ENCODE measurements at places on chromosomes 6 and 20.

DNA sequence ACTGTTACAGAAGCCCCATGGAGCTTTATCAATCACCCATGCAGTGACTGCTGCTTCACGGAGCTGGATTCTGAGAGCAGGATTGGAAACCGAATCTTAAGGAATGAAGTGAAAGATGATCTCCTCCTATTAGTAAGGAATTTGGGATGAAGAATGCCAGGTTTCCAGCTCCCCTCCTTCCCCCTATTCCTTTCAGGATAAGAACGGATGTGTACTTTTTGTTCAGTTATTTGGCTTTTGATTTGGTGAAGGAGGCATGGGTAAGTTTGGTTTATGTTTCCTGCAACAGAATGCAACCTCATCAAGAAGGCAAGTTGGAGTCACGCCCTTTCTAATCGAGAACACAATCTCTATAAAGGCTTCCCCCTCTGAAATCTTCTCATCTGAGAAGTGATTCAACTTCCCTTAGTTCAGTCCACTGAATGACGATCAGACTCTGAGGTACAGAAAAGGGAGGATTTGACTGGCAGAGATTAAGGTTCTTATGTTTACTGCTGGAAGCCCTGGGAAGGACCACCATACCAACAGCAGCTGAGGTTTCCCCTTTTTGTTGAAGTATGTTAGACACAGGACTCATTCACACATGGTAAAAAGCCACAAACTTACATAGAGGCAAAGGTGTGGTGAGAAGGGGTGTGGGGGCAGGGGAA, 5.5 kb downstream of the ELMO2 start:
- no peak for DNase-seq

DNA sequence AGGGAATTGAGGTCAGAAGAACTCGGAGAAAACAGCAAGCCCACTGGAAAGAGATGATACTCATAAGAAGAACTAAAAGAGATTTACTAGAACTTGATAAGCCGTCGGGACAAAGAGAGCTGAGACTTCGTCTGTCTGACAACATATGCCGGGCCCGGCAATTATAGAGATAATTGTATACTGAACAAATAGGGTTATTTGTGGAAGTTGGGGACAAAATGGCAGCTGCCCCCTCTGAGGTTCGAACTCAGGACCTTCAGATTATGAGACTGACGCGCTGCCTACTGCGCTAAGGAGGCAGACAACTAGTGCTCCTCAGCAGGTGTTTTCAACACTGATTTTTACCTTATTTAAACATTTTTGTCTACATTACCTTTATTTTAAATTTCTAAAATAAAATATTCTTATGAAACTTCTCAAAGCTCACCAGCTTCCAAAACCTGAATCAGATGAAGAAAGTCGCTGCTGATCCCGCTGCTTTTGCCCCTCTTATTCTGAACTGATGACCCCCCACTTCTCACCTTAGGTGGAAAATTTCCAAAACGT, 29.3 kb upstream of the TRIM27 start:
- DNase-seq, result peak; percentile 86

DNA sequence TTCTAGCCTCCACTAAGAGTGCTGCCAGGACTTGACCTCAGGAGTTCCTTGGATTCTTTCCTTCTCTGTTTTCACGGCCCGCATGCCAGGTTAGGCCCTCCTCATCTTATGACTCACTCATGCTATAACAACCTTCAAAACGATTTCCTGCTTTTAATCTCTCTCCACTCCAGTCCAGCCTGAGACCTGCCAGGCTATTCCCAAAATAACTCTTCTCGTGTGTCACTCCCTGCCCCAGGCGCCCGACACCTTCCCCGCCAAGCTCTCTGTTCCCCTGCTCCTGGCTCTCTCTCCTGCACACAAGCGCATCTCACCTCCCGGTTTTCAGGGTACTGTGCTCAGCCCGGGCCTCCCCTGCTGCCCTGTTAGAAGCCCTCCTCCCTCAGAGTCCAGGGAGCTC, 64.1 kb upstream of the RPS6KA2 start:
- no peak for DNase-seq

- DNase-seq, result no peak
Observed at GRCh38 chr6:396126-396520, 4.6 kb downstream of the IRF4 start.

- no peak for DNase-seq
Observed at GRCh38 chr6:110522427-110522826, 46.0 kb upstream of the SLC22A16 start.

DNA sequence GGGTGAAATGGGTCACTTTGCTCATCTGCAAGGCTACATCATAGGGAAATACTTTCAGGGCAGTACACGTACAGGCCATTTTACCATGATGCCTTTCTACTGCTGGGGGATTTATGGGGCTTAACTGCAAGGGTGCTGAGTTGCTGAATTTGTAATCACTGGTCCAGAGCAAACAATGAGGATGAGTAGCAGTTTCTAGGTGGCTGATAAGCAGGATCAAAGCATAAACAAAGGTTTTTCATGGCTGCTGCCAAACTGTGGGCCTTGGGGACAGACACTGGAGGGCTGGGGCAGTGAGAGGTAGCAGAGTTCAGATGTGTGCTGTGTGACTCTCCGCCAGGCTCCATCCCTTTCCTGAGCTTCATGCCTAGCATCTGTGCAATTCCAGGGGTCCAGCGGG, 68.3 kb downstream of the CNBD2 start:
- no peak for DNase-seq

All from NCI-H146 (cell line).